ENCODE measurements at places on chromosomes 5 and 9. TPM values are rescaled to one million over a fixed set of nuclear protein-coding genes. Genes with fewer than 3 reads are reported as not detected.

CAMK2A gene
- total RNA-seq, result 1.1 TPM

IFNK gene
- not detected for total RNA-seq

ZBTB34 gene
- total RNA-seq, result 22.9 TPM

HTR1A gene
- not detected for total RNA-seq

PLAC8L1 gene
- 0.80 TPM for total RNA-seq

PDGFRB gene
- 23.7 TPM for total RNA-seq

- DNase-seq, result no peak
These were observed 19.2 kb downstream of the EFCAB9 start for GRCh38 chr5:172213126-172213525.

- no peak for DNase-seq
These were observed 13.6 kb downstream of the CDC42SE2 start for GRCh38 chr5:131277447-131277846.

GRCh38 chr5:66909364-66909763 is 287.2 kb downstream of the CD180 start:
- no peak for DNase-seq

GRCh38 chr5:78483809-78484521 is 123.5 kb downstream of the SCAMP1 start:
- DNase-seq, result no peak

DNA sequence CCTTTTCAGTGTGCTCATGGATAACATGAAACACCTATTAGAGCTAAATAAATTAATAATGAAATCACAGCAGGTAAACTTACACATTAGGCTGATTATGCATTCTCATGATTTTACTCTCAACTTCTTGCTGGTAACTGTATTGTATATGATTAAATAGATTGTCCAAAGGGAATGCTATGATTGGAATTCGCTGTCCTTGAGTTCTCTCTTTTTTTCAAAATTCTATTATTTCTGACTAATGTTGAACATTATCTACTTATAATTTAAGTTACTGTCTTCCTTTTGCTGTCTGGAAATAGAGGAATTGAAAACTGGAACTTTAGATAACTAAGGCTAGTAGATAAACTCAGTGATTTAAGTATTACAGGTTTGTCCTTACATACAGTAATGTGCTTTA is 13.1 kb downstream of the CENPH start:
- no peak for DNase-seq

GRCh38 chr5:180234271-180234670 is 25.3 kb upstream of the RASGEF1C start:
- no peak for DNase-seq

GRCh38 chr9:96500696-96501632 is 51.0 kb downstream of the HABP4 start:
- no peak for DNase-seq

- no peak for DNase-seq
These were observed 29.6 kb downstream of the PTTG1 start for GRCh38 chr5:160451281-160451680.

DNA sequence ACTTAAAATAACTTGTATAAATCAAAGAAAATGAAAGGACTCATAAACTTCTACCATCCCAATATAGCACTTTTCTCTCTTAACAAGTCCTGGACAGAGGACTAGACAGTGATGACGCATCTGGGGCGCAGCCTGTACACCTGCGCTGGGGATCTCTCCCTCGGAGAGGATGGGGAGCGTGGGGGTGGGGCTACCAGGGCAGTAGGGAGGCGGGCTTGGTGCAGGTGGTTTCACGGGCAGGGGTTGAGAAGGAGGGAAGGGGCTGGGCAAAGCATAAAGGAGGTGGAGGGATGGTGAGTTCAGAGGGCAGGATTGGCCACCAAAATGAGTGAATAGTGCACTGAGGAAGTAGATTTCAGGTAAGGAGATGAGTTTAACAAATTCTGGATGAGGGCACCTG is 41.1 kb downstream of the STC2 start:
- DNase-seq, result no peak
